GM23248 (cell line): ENCODE measurements at places on chromosomes 7 and 10.

DNA sequence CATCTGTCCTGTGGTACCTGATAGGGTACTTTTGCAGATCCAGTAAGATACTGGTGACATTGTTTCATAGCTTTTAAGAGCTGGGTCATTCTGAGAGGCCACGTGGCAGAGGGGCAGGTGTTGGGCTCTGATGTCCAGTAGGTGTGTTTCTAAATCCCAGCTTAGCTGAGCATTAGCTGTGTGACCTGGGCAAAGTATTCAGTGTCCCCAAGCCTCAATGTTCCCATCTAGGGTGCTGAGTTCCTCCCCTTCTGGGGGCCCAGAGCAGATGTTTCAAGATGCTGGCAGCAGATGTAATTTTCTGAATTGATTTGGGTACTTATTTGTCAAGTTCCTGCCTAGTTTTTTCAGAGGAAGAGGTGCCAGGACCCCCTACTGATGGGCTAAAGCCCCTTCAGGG, 52.9 kb downstream of the NEURL1 start:
- H3K27ac ChIP-seq, result no peak overlapping the region
- H3K36me3 ChIP-seq, result no peaks in the 10 kb centered on the region
- H3K27me3 ChIP-seq, result peaks cover 15% of the 10 kb centered on the region
- no peaks in the 10 kb centered on the region for H3K4me1 ChIP-seq

- no peaks in the 10 kb centered on the region for H3K36me3 ChIP-seq
- H3K4me1 ChIP-seq, result no peaks in the 10 kb centered on the region
- no peak overlapping the region for H3K4me3 ChIP-seq
- peaks cover 10% of the 10 kb centered on the region; the same call in 1 of the 2 replicates for H3K27me3 ChIP-seq
- no peak overlapping the region for H3K27ac ChIP-seq
Observed at GRCh38 chr10:118903251-118903650, 126.3 kb upstream of the NANOS1 start.

GRCh38 chr10:34392641-34393170, 422.4 kb downstream of the PARD3 start:
- peaks cover 9% of the 10 kb centered on the region; the same call in 1 of the 2 replicates for H3K4me1 ChIP-seq
- DNase-seq, result no peak
- no peak overlapping the region for H3K4me3 ChIP-seq
- no peaks in the 10 kb centered on the region for H3K36me3 ChIP-seq
- no peaks in the 10 kb centered on the region for H3K27me3 ChIP-seq

- 0 out of 2 replicates have a peak, but pooled peaks cover 8% of the 10 kb centered on the region for H3K4me1 ChIP-seq
- peak overlapping the region; percentile 78 for H3K4me3 ChIP-seq
- H3K27ac ChIP-seq, result no peak overlapping the region
- no peaks in the 10 kb centered on the region for H3K36me3 ChIP-seq
Observed at GRCh38 chr10:91887272-91888076, 21.8 kb downstream of the FGFBP3 start.

- no peak overlapping the region for H3K27ac ChIP-seq
- H3K4me1 ChIP-seq, result peaks cover 6% of the 10 kb centered on the region; the same call in 1 of the 2 replicates
- no peak for DNase-seq
- no peaks in the 10 kb centered on the region for H3K36me3 ChIP-seq
- H3K27me3 ChIP-seq, result no peaks in the 10 kb centered on the region
Observed at GRCh38 chr7:6294839-6295238, 22.4 kb upstream of the CYTH3 start.

GRCh38 chr10:116311706-116312490, 12.3 kb upstream of the CCDC172 start:
- no peak overlapping the region for H3K4me3 ChIP-seq
- H3K27ac ChIP-seq, result no peak overlapping the region
- no peaks in the 10 kb centered on the region for H3K27me3 ChIP-seq
- no peaks in the 10 kb centered on the region for H3K36me3 ChIP-seq

DNA sequence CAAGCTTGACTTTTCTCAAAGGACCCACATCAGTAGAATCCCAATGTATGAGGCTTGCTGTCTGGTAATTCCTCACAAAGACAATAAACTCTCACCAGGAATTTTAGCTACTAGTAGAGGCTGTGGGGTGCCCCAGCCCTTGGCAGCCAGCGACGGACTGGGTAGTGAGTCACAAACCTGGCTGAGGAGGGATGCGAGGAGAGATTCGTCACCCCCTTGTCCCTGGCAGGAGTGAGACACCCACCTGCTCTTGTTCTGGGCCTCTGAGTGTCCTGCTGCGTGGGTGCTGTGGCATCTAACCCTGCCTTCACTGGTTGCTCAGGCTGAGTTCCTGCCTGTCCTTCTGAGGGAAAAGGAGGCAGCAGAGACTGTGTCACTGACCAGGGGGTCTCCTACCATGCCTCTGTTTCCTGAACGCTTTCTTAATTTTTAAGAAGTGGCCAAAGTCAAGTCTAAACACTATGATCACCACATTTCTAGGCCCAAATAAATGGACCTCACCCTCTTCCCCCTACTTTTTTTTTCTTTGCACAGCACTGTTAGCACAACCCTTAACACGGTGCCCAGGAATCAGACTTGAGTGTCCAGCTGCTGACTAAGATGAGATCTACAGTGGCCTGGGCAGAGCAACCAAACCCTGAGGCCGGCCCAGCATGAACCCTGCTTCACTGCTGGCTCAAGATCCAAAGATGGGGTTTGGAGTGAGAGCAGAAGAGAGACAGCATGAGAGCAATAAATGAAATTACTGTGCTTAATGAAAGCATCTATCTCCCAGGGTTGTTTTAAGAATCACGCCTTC, 146.4 kb downstream of the ANLN start:
- H3K4me3 ChIP-seq, result no peak overlapping the region
- no peaks in the 10 kb centered on the region for H3K4me1 ChIP-seq
- H3K27ac ChIP-seq, result no peak overlapping the region
- H3K27me3 ChIP-seq, result peaks cover 8% of the 10 kb centered on the region; the same call in 1 of the 2 replicates

- no peak overlapping the region for H3K27ac ChIP-seq
- H3K4me3 ChIP-seq, result no peak overlapping the region
- H3K36me3 ChIP-seq, result no peaks in the 10 kb centered on the region
- H3K4me1 ChIP-seq, result no peaks in the 10 kb centered on the region
Observed at GRCh38 chr10:29266641-29267040, 22.2 kb upstream of the LYZL1 start.

DNA sequence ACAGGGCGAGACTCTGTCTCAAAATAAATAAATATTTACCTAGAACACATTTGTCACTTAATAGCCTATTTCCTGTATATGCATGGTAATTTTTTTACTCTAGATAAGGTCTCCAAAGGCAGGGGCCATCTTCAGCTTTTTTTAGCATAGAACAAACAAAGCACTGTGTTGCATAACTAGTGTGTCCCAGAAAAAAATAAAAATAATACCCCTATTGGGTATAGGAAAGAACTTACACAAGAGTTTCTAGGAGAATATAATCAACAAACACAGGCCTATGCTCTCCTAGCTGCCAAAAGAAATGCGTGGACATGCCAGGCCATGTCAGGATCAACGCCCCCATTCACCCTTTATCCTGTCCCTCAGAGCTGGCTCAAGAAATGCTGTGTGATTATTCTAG, 103.6 kb downstream of the PARD3 start:
- H3K4me3 ChIP-seq, result no peak overlapping the region
- no peaks in the 10 kb centered on the region for H3K27me3 ChIP-seq
- DNase-seq, result no peak
- no peaks in the 10 kb centered on the region for H3K36me3 ChIP-seq

DNA sequence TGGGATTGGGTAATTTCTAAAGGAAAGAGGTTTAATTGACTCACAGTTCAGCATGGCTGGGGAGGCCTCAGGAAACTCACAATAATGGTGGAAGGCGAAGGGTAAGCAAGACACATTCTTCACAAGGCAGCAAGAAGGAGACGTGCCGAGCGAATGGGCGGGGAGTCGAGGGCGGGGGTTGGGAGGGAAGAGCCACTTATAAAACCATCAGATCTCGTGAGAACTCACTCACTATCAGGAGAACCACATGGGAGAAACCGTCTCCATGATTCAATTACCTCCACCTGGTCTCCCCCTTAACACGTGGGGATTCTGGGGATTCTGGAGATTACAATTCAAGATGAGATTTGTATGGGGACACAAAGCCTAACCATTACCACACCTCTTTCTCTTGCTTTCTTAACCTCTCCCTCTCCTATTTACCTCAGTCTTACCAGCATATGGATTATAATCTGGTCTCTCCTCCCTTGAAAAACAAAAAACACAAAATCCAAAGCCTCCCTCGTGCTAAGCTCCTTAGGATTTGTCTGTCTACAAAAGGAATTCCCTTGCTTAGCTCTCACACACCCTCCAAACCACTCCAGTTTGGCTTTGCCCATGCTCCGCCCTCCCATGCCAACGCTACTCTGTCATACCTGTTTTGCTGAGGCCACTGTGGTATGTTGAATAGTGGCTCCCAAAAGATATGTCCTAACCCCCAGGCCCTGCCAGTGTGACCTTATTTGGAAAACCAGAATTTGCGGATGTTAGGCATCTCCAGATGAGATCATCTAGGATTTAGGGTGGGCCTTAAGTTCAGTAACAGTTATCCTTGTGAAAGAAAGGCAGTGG, 19.6 kb upstream of the EFCAB10 start:
- peak; percentile 5 for DNase-seq
- no peak overlapping the region for H3K27ac ChIP-seq
- H3K36me3 ChIP-seq, result no peaks in the 10 kb centered on the region
- no peaks in the 10 kb centered on the region for H3K27me3 ChIP-seq
- H3K4me3 ChIP-seq, result no peak overlapping the region
- no peaks in the 10 kb centered on the region for H3K4me1 ChIP-seq

- DNase-seq, result no peak
- H3K27ac ChIP-seq, result no peak overlapping the region
- H3K4me3 ChIP-seq, result no peak overlapping the region
Observed at GRCh38 chr7:2505401-2505800, 14.2 kb upstream of the LFNG start.

DNA sequence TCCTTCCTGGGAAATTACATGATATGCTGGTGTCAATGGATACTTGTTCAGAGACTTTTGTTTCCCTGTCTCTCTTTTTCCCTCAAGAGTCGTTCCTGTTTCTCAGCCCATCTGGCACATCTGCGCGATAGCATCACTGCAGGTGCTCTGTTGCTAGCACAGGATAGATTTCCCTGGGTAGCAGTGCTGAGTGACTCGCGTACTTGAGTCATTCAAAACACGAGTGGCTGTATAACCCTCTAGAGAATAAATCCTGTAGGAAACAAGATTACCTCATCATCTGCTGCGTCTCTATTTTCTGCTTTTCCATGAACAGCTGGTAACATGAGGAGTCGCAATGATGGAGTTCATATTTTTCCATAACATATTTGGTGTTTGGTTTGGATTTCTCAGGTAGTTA, 452.0 kb upstream of the FZD8 start:
- H3K27me3 ChIP-seq, result no peaks in the 10 kb centered on the region
- peak; percentile 16 for DNase-seq
- peaks cover 4% of the 10 kb centered on the region; the same call in 1 of the 2 replicates for H3K4me1 ChIP-seq
- no peak overlapping the region for H3K4me3 ChIP-seq
- no peaks in the 10 kb centered on the region for H3K36me3 ChIP-seq

- no peaks in the 10 kb centered on the region for H3K27me3 ChIP-seq
- DNase-seq, result peak; percentile 98
- no peaks in the 10 kb centered on the region for H3K36me3 ChIP-seq
- peak overlapping the region; percentile 93 for H3K27ac ChIP-seq
Observed at GRCh38 chr10:130021383-130021950, 57.4 kb upstream of the EBF3 start.

- no peaks in the 10 kb centered on the region for H3K4me1 ChIP-seq
- H3K27me3 ChIP-seq, result no peaks in the 10 kb centered on the region; the same call in 1 of the 2 replicates
- H3K36me3 ChIP-seq, result no peaks in the 10 kb centered on the region
Observed at GRCh38 chr7:104096683-104097082, 107.2 kb upstream of the RELN start.

DNA sequence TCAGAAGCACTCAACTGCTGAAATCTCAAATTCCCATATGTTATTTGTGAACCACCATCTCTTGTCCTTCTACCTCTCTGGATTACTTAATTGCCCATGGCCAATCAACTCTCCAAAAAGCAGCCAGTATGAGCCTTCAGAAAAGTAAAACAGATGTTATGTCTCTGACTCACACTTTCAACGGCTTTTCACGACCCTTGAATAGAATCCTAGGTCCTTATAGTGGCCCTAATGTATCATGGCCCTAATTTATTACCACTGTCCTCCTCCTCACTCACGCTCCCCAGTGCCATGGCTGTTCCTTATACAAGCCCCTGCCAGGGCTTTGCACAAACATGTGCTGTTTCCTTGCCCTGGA, 20.0 kb downstream of the ZNF438 start:
- peaks cover 19% of the 10 kb centered on the region for H3K4me1 ChIP-seq
- H3K27ac ChIP-seq, result no peak overlapping the region
- H3K36me3 ChIP-seq, result no peaks in the 10 kb centered on the region
- H3K4me3 ChIP-seq, result no peak overlapping the region
- no peak for DNase-seq

GRCh38 chr10:96585736-96586418, 935 bp downstream of the TM9SF3 start:
- DNase-seq, result peak; percentile 59
- H3K4me1 ChIP-seq, result peaks cover 40% of the 10 kb centered on the region
- H3K36me3 ChIP-seq, result no peaks in the 10 kb centered on the region
- H3K4me3 ChIP-seq, result peak overlapping the region; percentile 97
- H3K27ac ChIP-seq, result peak overlapping the region; percentile 98
- H3K27me3 ChIP-seq, result no peaks in the 10 kb centered on the region

- no peak overlapping the region for H3K27ac ChIP-seq
- H3K4me1 ChIP-seq, result no peaks in the 10 kb centered on the region
- no peak for DNase-seq
- H3K4me3 ChIP-seq, result no peak overlapping the region
- H3K36me3 ChIP-seq, result no peaks in the 10 kb centered on the region
Observed at GRCh38 chr7:104928721-104929400, 85.1 kb upstream of the KMT2E start.

GRCh38 chr7:139704308-139704879, 73.4 kb downstream of the HIPK2 start:
- no peaks in the 10 kb centered on the region for H3K36me3 ChIP-seq
- H3K4me3 ChIP-seq, result no peak overlapping the region
- peaks cover 5% of the 10 kb centered on the region for H3K4me1 ChIP-seq
- no peak for DNase-seq

DNA sequence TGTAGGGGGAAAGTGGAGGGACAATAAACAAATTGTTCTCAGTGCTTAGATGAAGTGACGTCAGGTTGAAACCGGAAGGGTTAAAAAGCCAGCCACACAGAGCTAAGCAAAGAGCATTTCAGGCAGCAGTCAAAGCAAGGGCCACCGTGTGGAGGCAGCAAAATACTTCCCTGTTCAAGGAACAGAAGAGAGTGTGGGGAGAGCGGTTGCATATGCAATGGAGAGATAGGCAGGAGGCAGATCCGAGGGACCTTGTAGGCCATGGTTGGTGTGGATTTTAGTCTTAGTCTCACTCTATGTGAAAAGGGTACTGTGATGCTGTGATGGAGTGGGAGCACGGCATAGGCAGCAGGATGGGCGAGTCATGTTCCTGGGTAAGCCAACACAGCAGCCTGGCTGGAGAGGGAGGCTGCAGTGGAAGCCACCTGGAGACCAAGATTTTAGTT, 3.8 kb upstream of the STN1 start:
- peak; percentile 23 for DNase-seq
- H3K27me3 ChIP-seq, result no peaks in the 10 kb centered on the region
- no peaks in the 10 kb centered on the region for H3K36me3 ChIP-seq

- H3K27me3 ChIP-seq, result no peaks in the 10 kb centered on the region
- H3K4me1 ChIP-seq, result no peaks in the 10 kb centered on the region
- DNase-seq, result no peak
Observed at GRCh38 chr10:85604884-85605283, 761.7 kb downstream of the GRID1 start.
